NCI-H345 (cell line): ENCODE measurements at places on chromosomes 5 and 9.

- DNase-seq: no peak
Observed at GRCh38 chr9:15404171-15404570, 18.5 kb upstream of the SNAPC3 start.

DNA sequence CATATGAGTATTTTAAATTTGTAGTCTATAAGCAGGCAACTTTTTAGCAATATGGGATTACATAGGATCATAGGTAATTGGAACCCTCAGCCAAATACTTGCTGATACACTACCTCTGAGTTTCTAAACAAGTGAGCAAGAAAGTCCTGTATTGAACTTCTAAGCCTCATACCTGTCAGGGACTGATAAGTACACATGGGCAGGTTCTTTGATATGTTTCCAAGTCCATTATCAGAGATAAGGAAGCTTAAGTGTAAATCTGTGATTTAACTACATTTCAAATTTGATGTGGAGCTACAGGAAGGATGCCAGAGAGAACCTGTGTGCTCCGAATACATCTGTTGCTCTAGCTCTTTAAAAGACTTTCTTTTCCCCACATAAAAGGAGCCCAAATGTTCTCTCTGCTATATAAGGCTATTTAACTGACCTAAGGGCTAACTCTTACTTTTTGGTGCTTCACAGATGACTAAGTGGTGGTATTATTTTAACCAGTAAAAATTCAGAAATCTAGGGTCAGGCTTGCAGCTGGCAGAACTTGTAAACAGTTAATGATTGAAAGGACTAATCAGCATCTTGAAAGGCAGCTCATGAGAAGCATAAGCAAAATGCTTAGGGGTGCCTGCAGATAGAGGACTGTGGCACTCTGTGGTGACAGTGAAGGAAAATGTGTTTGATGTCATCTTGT, 228.6 kb downstream of the NR3C1 start:
- DNase-seq: no peak

DNA sequence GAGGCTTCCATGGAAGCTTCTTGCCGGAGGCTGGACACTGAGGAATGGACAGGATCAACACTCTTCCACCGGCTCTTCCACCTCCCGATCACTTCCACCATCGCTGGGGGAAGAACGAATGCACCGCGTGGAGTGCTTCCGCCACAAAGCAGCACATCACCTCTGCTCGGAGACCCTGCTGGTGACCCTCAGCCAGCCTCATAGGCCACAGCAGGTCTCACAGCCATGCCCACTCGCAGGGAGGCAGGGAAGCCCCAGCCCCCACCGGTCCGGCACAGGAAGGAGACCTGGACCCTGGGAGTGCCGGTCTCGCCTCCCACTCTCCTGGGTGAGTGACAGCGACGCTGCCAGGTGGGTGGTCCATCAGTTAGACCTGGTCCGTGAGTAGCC, 4.7 kb downstream of the MRPL36 start:
- DNase-seq: no peak

DNA sequence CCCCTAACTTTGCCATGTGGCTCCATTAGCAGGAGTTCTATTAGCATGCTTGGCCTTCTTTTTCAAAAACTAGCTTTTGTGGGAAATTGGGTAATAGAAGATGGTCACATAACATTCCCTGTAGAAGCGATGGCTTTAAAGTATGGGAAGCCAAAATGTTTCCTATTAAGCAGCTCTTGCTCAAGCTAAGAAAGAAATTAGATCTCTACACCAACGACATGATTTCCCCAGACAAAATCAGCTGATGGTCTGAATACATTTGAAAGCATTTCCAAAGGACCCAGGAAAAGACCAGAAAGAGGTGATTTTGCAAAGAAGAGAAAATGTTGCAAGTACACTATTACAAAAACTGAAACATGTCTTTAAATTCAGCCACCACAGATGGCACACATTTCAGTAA, 4.8 kb upstream of the NFIL3 start:
- DNase-seq: no peak

GRCh38 chr5:80656425-80656824, 1.6 kb upstream of the DHFR start:
- DNase-seq: no peak

GRCh38 chr5:21919414-21920022, 933.6 kb downstream of the CDH12 start:
- peak; percentile 66 for DNase-seq

GRCh38 chr5:72328172-72328571, 8.0 kb downstream of the PTCD2 start:
- DNase-seq: peak; percentile 95

GRCh38 chr9:118522093-118523028, 818.2 kb downstream of the TLR4 start:
- DNase-seq: peak; percentile 14

DNA sequence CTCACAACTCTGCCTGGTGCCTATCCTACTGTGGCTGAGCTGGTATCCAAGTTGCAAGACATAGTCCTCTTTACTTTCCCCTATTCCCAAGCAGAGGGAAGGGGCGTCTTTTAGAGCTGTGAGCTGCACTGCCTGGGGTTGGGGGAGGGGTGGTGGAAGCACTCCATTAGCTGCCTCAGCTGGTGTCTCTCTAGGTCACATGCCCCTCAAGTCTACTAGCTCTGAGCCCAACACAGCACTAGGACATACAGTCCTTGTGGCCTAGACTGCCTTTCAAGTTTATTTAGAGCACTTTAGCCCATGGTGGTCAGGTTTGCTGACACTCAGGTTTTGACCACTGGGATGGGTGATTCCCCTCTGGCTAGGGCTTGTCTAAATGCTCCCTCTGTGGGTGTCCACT, 54.7 kb downstream of the SREK1 start:
- DNase-seq: no peak

DNA sequence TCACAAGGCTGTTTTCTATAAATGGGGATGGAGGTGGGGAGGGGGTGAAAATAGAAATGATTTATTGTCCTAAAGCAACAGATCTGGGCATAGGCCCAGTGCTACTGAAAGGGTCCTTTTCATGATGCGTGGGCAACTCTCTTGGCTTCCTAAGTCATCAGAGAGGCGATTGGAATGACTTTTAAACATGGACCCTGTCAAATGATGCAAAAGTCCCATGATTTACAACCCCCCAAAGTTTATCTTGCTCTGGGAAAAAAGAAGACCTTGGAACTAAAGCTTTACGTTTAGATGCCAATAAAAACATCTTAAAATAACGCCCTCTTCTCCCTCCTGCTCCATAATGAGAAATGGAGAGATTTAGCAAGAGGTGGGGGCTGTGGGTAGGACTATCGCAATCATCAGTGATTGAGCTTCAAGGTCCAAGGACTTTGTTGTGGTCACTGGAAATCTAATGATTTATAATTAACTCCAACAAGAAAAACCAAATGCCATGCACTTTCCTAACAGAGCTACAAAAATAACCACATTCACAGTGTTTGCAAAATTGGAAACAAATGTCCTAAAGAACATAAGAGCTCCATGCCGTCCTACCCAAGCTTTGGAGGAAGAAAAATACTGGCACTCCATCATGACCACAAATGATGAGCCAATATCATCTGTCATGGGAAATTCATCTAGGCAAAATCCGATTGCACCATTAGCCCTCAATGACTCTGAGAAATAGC, 167.5 kb upstream of the CLINT1 start:
- no peak for DNase-seq

- no peak for DNase-seq
Observed at GRCh38 chr5:104431981-104432380, 869.4 kb upstream of the NUDT12 start.

DNA sequence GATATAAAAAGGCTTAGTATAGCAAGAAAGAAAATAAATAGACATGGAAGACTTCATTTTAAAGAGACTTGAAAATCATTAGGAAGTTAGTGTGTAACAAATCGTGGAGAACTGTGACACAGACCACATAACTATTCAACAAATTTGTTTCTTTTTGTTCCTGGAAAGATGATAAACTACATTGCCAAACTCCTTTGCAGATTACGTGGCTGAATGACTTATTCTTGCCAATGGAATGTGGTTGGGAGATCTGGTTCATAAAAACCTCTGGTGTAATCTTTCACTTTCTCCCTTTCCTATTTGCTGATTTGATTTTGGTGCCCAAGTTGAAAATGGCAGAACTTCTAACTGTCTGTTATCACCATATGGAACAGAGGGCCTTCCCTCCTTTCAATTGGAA, 328.9 kb upstream of the MEF2C start:
- DNase-seq: no peak

DNA sequence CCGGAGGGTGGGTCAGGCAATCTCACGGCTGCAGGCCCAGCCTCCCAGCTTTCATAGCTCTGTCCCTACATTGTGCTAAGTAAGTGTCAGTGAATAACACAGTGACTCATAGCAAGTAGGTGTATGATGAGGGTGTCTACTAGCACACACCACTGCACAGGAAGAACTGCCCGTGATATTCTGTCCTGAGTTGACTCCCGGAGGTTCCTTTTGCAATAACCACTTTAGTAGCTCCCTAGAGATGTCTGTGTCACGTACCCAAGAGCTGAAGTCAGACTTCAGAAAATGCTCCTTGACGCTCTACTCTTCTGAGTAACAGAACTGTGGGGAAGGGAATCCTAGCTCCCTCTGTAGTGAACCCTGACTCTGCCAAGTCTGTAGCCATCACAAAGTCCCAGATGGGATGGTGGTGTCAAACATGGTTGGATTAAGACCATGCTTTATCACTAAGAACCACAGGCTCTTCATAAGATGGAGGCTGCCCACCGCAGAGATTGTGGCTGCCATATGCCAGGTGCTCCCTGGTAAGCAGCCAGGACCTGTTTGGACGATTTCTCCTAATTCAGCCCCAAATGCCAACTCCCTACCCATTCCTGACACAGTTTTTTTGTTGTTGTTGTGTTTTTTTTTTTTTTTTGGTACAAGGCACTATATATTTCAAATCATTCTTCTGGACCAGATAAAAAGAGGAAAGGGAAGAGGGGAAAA, 352.6 kb upstream of the PANK3 start:
- DNase-seq: no peak

GRCh38 chr9:15146268-15146700, 160.7 kb downstream of the TTC39B start:
- no peak for DNase-seq

GRCh38 chr5:154829181-154829588, 21.2 kb downstream of the FAXDC2 start:
- peak; percentile 7 for DNase-seq

DNA sequence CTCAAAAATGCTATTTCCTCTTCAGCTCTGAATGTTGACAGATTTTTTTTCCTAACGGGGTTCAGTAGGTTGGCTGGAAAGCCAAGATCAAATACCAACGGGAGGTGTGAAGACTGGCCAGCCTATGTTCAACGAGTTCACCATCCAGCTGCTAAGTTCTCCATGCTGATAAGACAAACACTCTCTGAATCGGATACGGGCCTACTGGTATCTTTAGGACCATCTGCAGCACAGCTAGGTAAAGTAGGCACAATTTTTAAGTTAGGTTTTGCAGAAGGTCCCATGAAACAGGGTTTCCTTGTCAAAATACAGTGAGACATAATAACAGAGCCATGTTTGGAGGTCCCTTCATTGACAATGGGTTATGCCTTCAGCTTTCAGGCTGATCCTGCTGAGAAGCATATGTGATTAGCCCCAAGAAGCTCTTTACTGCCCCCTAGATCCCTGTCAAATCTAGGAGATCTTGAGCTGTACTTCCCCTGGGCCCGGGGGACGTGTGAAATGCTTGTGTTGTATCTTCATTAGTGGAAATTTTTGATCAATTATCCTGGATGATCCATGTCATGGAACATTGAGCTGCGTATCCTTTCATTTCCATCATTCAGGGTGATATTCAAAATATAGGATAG, 60.6 kb downstream of the PGM5 start:
- DNase-seq: no peak

DNA sequence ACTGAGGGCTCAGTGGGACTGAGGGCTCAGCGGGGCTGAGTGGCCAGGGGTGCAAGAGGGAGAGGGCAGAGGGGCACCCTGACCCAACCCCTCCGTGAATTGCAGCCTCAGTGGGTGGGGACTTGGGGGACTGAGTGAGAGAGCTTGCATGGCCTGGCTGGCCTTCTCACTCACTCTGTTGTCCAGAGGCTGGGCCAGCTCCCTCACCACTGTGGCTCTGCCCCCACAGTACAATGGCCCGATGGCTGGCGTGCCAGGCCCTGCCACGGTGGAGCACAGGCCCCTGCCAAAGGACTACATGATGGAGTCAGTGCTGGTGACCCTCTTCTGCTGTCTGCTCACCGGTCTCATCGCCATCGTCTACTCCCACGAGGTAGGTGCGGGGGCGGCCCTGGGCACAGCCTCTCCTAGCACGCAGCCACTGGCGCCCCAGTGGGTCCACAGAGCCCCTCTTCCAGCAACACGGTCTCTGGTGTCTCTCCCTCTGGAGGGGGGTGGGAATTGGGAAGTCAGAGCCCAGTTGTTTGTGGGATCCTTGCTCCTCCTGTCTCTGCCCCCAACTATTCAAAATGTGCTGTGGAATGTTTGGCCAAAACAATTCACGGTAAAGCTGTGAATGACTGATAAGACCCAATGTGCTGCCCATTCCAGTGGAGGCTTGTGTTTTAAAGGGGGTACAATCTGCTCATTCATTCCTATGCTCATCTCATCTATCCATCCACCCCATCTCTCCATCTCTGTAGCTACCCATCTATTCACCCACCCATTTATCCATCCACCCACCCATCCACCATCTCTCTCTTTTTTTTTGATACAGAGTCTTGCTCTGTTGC, 10.7 kb downstream of the PRRT1B start:
- DNase-seq: no peak

DNA sequence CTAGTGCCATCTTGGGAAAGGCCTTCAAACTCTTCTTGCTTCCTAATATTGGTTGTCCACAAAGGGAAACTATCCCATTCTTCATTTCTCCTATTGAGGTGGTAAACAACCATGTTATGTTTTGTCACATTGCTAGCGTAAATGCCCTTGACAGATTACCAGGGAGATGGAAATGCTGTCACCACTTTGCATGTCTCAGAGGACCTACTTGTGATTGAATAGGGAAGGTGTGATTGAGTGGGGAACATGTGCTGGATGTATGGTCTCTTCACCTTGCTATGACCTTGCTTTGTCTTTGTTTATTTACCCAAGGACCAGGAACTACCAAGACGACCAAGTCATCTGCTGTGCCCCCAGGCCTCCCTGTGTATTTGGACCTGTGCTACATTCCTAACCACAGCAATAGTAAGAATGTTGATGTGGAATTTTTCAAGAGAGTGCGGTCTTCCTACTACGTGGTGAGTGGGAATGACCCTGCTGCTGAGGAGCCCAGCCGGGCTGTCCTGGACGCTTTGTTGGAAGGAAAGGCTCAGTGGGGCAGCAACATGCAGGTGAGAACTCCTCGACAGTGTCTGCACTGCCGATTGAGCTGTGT, 96.1 kb downstream of the MAP1B start:
- no peak for DNase-seq

GRCh38 chr5:172722327-172722815, 48.6 kb downstream of the DUSP1 start:
- no peak for DNase-seq

DNA sequence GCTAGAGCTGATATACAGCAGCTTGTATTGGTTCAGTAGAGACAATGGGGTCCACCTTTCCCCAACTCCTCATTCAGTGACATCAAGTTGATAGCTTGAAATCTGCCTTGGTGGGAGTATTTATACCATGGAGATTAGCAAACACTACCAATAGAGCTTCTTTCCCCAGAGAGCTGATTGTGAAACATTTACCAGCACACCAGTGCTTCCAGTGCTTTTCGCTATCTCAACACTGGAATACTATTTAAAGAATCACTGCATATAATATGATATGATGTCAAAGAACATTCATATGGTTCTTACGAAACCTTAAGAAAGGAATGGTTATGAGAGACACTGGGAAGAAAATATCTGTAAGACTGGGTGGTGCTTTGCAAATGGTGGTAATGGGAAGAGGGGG, 21.8 kb upstream of the RNF145 start:
- no peak for DNase-seq

- DNase-seq: no peak
Observed at GRCh38 chr5:172177176-172177575, 10.8 kb downstream of the STK10 start.

- DNase-seq: no peak
Observed at GRCh38 chr5:124828731-124829234, 82.3 kb upstream of the ZNF608 start.
